ENCODE measurements at places on chromosomes 5 and 9.

GRCh38 chr5:573976-574375, 38.2 kb upstream of the CEP72 start:
- DNase-seq, result no peak

- DNase-seq, result no peak
Measured at GRCh38 chr5:61637566-61637965, 305.5 kb downstream of the ZSWIM6 start.

- no peak for DNase-seq
Measured at GRCh38 chr5:155066886-155067595, 53.5 kb downstream of the KIF4B start.

DNA sequence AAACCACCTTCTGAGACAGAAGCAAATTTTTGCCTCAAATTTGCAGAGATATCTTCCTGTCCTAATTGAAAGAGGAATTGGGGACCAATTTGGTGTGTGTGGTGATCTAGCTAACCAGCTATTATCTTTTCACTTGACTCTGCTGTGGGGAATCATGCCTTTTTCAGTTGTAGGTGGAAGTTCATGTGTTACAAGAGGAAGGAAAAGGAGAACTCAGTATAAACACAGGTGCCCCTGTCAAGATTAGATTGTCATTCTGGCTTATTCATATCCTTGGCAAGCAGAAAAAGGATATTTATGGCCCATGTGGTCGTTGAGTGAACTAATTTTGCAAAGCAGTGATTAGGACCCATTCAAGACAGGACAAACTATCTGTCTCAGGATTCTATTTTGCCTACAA, 336.8 kb upstream of the SLC30A5 start:
- no peak for DNase-seq

DNA sequence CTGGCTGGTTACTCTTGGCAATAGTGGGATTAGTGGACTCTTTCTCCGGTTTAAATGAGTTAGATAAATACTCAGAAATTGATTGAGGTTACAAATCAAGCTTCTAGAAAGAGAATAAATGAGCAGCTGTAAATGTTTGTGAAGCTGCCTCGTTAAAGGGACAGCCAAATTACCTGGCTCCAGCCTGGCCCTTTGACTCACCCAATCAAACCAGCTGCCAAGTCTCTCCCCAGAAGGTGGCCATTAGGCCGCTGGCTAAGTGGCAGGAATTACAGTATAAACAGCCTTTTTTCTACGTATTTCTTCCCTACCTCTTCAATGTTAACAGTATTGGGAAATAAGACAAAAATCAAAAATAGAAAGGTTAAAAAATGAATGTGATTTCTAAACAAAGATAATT, 46.0 kb upstream of the SRFBP1 start:
- no peak for DNase-seq

DNA sequence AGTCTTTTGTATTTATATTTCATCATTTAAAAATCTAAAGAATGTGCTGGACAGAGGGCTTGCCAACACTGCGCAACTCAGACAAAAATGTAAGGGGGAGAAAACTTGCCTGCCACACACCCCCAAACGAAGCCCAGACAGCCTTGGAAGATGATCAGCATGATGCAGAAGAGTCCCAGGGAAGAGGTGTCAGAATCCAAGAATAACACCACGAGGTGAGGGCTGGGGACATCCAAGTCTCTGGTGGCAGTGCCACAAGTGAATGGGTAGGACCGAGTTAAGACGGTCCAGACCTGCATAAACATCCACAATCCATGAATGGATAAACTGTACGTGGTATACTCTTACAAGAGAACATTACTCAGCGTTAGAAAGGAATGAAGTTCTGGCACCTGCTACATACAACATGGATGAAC, 10.4 kb downstream of the EPB41L4B start:
- DNase-seq, result no peak
